ENCODE measurements at places on chromosomes 1 and 21.

DNA sequence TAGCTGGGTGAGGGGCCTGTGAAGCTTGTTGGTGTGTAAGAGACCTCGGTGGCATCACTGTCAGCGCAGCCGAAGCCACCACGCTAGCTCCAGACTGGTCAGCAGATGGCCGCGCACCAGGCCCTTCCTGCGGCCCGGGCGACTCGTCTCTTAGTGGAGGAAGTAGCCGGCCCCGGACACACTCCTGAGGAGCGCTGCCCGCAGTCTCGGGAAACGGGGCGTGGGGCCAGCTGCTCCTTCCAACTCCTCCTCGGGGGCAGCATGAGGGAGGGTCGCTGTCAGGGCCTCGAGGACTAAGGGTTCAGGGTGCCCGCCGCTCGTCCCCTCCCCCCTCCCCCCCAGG, 20.4 kb downstream of the H3-3A start:
- no peak for DNase-seq

GRCh38 chr1:155086128-155086741, 7.6 kb downstream of the EFNA3 start:
- peak; percentile 81 for DNase-seq

DNA sequence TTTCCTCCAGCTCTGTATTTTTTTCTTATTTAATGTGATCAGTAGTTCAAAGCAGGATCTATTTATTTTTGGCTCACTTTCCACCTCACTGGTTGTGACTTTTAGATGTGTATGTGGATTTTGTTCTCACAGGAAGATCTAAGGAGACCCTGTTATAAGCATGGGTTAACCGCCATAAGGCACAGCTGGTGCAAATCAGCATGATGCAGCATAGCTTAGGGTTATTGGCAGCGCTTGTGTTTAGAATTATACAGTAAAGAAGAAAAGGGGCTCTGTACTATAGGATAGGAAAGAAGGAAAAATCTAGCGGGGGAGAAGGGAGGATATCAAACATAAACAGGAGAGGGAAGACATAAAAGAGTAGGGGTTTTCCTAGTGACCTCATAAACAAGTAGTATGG, 26.9 kb upstream of the RGL1 start:
- no peak for DNase-seq

- no peak for DNase-seq
Observed at GRCh38 chr1:163914785-163915413, 593.1 kb downstream of the NUF2 start.

DNA sequence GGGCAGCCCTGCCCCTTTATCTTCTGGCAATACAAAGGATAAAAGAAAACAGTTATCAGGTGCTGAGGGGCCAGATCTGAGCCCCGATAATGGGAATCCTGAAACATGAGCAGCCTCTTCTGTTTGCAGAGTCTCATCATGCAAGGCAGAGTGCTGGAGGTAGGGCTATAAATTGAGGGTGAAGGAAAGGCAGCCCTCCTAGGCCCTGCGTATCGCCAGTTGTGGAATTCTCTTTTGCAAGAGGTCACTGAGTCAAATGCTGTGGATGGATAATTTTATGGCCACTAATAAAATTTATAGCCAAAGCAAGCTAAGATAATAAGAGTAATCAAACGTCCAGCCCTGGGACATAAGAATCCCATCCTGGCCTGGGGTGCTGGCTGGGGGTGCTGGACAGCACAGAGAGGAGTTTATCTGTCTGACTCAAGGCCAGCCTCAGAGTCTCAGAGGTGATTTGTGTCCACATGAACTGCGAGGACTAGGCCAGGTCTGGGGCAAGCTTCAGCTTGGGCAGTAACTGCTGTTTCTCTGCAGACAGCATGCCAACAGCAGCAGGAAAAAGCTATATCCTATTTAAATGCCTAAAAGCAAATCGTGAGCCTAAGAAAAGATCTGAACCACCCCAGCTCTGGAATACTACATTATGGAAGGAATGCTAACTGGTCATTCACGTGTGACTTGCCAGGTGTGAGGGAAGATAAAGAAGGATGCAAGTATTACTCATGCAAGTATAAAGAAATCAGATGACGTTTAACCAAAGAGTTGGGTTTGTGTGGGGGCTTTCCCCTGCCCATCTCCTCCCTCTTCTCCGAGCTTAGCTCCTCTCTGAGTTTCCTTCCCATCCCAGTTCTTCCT, 254.8 kb downstream of the KIF26B start:
- no peak for DNase-seq

DNA sequence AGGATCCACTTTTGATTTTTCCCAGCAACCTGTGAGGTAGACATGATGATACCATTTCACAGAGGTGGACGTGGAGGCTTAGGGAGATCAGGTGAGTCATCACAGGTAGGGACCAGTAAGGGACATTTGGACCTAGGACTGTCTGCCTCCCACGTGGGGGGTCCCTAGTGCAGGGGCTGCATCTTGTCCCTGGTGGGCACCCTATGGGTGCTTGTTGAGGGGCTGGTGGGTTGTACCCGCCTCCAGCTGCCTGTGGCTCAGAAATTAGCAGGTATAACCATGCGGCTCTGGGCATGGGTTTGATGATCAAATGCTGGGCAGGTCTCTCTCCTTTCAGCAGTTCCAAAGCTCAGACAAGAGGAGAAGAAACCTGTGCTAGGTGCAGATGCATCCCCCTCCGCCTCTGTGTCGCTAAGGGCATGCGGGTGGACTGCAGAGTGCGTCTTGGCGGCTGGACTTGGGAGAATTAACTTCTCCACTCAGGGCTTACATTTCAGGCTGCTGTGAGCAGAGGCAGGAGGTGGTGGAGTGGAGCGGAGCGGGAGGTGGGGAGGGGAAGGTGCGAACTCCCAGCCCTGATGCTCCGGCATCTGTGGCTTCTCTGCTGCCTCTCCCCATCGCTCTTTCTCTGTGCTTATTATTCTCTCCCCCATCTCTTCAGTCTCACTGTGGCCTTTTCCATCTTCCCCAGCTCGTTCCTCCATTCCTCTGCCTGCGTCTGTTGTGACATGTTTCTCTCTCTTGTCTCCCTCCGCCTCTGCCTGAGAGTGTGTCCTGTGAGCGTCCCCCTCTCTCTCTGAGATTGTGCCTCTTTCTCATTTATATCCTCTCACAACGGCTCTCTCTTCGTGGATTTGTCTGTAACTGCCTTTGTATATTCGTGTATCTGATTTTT, 146.8 kb downstream of the PTPRU start:
- no peak for DNase-seq

GRCh38 chr1:3120140-3120539, 51.1 kb downstream of the PRDM16 start:
- no peak for DNase-seq

DNA sequence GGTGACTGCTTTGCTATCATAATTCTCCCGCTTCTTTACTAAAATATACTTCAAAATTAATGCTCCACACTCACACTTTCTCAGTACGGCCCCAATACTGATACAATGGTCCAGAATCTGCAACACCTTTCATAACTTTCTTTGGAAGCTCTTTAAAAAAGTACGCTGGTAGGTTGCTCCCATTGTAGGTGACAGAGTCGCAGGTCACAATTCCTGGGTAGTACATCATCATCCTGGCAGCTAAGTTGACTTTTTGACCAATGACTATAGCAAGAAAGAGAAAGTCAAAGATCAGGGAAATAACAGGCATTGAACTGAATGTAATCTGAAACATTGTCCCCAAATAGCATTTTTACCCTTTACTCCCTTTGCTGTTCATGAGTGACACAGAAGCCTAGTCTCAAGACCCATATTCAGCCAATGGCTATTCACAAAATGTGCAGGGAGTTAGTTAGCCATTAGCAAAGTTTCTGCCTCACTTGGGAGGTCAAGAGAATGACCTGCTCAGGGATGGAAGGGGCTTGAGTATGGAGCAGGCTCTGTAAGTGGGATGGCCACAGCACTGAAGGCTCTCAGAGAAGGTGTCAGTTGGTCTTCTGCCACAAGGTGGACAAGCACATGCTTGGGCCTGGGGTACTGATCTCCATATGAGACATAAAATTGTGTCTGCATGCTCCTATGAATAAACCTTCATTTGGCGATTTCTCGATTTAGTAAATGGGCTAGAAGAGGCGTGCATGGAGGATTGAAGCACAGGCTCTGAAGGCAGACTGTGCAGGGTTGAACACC, 35.4 kb downstream of the ADCY10 start:
- DNase-seq, result no peak

- DNase-seq, result no peak
Observed at GRCh38 chr1:145997016-145997717, 788 bp upstream of the TXNIP start.

DNA sequence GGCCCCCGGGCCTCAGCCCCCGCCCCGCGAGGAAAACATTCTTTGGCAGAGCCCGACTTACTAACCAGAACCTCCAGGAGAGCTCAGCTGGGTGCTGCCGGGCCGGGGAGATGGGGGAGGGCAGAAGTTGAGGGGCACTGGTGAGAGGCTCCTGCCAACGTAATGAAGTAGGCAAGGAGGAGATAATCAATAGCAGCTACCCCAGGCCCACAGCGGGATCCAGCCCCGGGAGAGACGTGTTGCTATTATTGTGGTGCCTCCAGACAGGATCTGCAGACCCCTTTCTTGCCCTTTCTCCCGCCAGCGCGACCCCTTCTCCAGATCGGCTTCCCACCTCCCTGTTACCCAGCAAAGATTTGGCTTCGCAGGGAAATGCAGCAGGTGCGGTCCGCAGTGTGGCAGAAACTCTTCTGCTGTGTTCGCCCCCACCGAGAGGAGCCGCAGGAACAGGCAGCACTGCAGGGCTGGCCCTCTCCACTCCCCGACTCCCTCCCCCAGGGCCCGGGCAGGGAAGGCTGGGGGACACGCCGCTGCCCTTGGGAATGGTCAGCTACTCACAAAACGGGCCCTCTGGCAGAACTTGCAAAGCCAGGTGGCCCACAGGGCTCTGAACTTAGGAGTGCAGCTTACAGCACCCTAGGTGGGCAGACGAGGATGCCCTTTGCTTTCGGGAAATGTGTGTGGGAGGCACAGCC, 1.5 kb upstream of the KCNA2 start:
- no peak for DNase-seq

GRCh38 chr21:40490408-40490807, 356.6 kb downstream of the DSCAM start:
- no peak for DNase-seq

DNA sequence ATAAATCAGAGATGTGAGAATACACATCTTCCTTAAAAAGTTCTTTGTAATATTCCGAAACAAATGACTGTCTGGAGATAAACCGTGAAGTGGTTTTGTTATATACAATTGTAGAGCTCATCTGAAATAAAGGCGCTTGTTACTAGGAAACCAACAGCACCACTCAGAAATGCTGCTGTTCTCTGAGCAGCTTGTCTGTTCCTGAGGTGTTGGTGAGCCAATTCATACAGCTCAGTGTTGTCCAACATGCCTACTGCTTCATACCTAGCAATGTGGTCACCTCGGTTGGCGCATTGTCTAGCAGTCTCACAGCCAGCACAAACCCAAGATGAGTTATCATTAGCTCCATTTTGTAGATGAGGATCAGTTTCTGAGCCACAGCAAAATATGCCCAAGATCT, 44.4 kb downstream of the GFI1 start:
- DNase-seq, result no peak

DNA sequence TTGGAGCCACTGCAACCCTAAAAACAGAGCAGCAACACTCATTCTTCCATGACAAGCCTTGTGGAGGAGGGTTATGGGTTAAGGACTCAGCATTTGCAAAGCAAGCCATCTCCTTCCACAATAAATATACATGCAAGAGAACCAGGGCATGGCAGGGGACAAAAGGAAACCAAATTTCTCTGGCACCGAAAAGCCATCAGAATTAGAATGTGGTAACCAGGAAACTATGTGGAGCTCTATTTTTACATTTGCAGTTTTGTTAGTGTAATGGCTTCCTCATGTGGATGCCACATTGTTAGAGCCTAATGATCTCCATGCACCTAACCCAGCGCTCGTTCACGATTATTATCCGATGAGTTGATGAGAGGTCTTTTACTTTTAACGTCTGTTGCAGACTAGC, 91.7 kb downstream of the NAV1 start:
- DNase-seq, result no peak

- no peak for DNase-seq
Observed at GRCh38 chr21:45537111-45537745, 5.0 kb downstream of the SLC19A1 start.

GRCh38 chr1:230348386-230349019, 77.6 kb downstream of the PGBD5 start:
- no peak for DNase-seq

- no peak for DNase-seq
Observed at GRCh38 chr1:21165646-21166045, 11.1 kb downstream of the EIF4G3 start.

GRCh38 chr1:65165269-65165993, 17.4 kb downstream of the AK4 start:
- DNase-seq, result no peak

DNA sequence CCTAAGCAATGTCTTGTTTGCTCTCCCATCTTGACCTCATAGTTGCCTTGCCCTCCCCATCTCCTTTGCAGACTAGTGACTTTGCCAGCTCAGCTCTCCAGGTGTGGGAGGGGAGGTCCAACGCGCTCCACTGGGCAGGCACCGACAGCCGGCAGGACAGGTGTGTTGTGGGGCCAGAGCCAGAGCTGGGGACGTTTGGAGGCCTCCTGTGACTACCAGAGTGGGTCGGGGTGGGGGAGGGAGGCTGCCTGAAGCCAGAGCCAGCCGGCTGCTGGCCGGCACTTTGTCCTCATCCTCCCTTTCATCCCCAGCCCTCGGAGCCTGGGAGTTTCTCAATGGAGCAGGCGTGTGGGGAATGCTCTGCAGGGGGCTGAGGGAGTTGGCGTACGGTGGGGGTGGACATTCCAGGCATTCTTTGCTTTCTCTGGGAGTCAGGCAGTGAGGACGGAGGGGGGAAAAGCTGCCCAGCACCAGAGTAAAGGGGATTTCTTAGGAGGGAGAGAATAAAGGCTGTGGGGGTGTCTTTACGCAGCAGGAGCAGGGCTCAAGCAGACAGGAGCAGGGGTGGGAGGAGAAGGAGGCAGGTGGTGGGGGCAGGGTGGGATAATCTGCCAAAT, 20.2 kb downstream of the NUAK2 start:
- DNase-seq, result no peak

DNA sequence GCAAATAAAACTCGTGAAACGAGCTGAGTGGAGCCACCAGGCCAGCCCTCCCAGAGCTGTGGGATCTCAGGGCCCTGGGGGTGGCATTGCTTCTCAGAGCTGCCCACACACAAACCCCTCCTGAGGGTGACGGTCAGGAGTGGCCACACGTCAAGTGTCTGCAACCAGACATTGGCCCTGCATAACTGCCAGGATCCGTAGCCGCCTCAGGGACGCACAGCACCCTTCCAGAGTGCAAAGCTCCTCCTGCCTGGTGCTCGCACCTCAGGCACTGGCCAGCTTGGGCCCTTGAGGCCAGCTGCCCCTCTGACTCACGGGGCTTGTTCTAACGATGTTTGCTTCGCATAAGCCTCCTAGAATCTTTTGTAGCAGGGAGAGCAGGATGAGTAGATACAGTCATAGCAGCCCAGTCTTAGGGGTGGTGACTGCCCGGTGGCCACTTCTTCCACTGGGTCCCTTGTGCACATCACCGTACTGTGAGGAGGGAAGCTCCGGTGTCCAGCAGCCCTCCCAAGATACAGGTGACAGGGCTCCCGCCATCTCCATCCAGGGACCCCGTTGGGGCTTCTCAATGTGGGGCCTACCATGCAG, 5.0 kb downstream of the WNT3A start:
- DNase-seq, result no peak

- DNase-seq, result no peak
Observed at GRCh38 chr1:185498207-185498606, 181.2 kb upstream of the IVNS1ABP start.

GRCh38 chr1:37071829-37072228, 37.5 kb upstream of the GRIK3 start:
- no peak for DNase-seq

GRCh38 chr1:10339815-10340214, 59.0 kb upstream of the PGD start:
- no peak for DNase-seq

- DNase-seq, result no peak
Observed at GRCh38 chr1:17276568-17276967, 27.7 kb downstream of the PADI3 start.

GRCh38 chr1:108661030-108661609, at the start of gene HENMT1:
HENMT1 (minus strand) TSS chr1:108661093; CDS start chr1:108659884, 1,209 bp downstream.
- DNase-seq, result peak; percentile 48

Data from stimulated activated CD8-positive, alpha-beta memory T cell treated with anti-CD3 and anti-CD28 coated beads, Interleukin-15, amount 100 ng/mL, for 24 hours (primary cell).